A549 treated with AZD2906 at 1 μM for 4 hours (cell line): ENCODE measurements at places on chromosomes 16 and 17. TPM values are rescaled to one million over a fixed set of nuclear protein-coding genes. Genes with fewer than 3 reads are reported as not detected.

Gene SPN
- total RNA-seq, result not detected in 5 replicates

Gene IRF8
- total RNA-seq, result 0.34 to 0.43 TPM (median 0.37 TPM) in 5 replicates

Gene PIMREG
- total RNA-seq, result 39.0 to 51.9 TPM (median 47.7 TPM) in 5 replicates

Gene PAQR4
- 34.7 to 46.3 TPM (median 44.9 TPM) in 5 replicates for total RNA-seq

Gene DPEP3
- total RNA-seq, result not detected in 5 replicates
